Body of pancreas (tissue), 4 donors: ENCODE measurements at places on chromosomes 12 and 14.

- DNase-seq: no peak
Observed at GRCh38 chr14:51576117-51576430, 75.6 kb upstream of the FRMD6 start.

GRCh38 chr12:98425859-98426258 is 89.5 kb upstream of the TMPO start:
- no peak for DNase-seq

GRCh38 chr14:79724934-79725717 is 486.2 kb downstream of the DIO2 start:
- peak; percentile 80 for DNase-seq

DNA sequence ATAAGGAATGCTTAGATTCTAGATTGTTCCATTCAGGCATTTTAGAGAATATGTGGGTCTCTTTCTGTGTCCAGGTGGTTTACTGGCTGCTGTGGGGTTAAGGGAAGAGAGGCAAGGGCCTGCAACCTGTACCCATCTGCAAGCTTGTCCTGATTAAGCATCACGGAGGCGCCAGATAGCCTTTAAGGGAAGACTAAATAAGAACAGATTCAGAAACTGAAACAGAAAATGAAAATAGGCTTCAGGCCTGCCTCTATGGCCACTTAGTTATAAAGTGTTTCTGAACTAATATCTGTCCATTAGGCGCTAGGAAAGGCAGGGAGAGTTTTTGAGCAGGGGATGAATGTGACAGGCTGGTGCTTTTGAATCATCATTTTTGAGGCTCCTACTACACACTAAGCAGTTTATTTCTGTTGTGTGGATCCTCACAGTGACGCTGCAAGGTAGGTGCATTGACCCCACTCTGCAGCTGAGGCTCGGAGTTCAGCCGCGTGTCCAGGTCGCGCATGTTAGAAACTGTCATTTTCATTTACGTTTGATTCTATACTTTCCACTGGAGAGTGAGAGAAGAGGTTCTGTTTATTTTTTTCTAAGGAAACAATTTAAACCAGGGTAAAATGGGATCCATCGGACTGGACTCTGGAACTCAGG is 47.4 kb downstream of the SLC6A12 start:
- DNase-seq: no peak

GRCh38 chr12:81274637-81275529 is 197.0 kb downstream of the ACSS3 start:
- no peak for DNase-seq

DNA sequence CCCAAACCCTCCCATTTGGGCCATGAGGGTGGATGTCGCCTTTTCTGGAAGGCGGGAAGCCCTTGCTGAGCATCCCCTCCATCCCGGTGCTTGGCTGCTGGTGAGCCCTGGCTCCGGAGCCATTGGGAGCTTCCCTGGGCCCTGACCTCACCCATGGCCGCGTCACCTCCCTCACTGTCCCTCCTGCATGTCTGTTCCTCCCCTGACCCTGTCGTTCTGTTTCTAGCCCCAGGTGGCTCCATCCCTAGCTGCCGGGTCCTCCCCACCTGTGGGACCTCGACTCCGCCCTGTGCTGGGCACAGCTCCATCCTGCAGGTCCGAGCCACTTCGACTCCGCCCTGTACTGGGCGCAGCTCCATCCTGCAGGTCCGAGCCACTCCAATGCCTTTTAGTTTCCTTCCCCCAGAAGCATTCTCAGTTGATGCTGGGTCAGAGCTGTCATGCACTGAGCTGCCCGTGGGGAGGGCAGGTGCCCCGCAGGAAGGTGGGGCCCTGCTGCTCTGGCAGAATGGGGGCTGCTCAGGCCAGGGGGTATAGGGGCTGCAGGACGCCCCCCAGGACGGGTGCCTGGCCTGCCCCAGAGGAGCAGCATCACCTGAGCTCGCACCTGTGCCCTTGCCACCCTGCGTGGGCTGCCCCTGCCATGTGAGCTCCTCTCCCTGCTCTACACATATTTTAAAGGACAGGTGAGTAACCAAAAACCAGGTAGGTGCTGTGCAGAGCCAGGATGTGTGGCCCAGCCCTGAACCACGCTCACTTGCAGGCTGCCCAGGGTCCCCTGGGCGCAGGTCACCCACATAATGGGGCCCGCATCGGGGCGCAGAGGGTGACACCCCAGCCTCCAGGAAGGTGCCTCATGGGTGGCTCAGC is 19.0 kb downstream of the NOC4L start:
- DNase-seq: no peak

DNA sequence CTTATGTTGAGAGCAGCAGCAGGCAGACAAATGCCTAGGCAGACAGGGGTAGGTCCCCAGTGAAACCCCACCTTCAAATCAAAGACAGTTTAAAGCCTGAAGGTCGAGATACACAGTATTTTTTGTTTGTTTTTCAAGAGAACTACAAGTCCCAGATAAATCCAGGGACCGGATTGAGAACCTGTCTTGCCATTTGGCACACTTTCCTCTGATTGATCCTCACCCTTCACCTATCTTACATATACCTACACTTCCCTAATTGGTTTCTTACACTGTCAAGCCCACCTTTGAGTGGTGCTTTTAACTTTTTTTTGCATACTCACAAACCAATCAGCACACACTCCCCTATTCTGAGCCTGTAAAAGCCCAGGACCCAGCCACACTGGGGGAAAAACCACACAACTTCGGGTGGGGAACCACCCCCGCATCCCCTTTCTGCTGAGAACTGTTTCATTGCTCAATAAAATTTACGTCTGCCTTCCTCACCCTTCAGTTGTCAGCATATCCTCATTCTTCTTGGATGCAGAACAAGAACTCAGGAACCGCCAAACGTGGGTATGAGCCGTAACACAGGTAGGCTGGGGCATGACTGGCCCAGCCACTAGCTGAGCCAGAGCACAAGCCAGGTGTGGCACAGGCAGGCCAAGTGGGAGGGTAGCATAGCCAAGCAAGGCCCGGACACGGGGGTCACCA is 11.1 kb downstream of the DICER1 start:
- peak; percentile 46 for DNase-seq
